T-cell (primary cell): ENCODE measurements at places on chromosomes 3 and 15.

GRCh38 chr3:23750573-23751210 is 55.1 kb upstream of the UBE2E1 start:
- no peaks in the 10 kb centered on the region for H3K4me1 ChIP-seq
- DNase-seq: no peak
- no peak overlapping the region for H3K4me3 ChIP-seq
- H3K27ac ChIP-seq: no peak overlapping the region
- H3K36me3 ChIP-seq: no peaks in the 10 kb centered on the region
- H3K27me3 ChIP-seq: no peaks in the 10 kb centered on the region

- no peak for DNase-seq
- H3K4me3 ChIP-seq: no peak overlapping the region
- no peaks in the 10 kb centered on the region for H3K4me1 ChIP-seq
These were observed 57.4 kb downstream of the HRH1 start for GRCh38 chr3:11211531-11212298.

DNA sequence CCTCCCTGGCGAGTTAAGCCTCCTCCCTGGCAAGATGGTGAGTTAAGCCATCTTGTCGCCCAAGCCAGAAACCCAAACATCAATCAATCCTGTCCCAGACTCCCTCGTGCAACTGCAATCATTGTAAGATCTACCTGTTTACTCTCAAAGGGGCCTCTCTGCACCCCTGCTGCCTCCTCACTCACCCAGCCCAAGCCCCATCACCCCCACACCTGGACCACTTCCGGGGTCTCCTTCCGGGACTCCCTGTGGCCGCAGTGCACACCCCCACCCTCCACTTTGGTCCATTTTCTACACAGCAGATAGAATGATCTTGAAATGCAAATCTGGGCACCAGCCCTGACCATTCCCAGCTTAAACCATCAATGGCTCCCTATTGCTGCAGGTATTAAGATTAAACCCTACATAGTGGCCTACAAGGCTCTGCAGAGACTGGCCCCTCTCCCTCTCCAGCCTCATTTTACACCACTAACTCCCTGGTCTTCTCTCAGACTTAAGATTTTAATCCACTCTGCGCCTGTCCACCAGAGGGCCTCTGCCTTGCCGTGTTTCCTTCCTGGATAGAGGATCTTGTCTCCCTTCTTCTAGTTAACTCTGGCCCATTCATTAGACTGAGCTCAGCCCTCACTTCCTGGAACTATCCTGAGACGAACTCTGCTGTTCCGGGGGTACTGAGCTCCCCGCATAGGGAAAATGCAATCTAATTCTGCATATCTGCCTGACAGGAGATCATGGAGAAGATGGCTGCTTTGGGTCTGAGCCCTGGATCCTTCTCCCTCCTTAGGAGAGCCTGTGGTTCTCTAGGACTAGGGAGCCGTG is 41.9 kb upstream of the SLC6A1 start:
- no peaks in the 10 kb centered on the region for H3K4me1 ChIP-seq
- no peak overlapping the region for H3K27ac ChIP-seq
- H3K27me3 ChIP-seq: peaks cover 17% of the 10 kb centered on the region
- no peak for DNase-seq

GRCh38 chr3:45751537-45752242 is 44.6 kb downstream of the SLC6A20 start:
- no peak for DNase-seq
- no peaks in the 10 kb centered on the region for H3K27me3 ChIP-seq
- H3K36me3 ChIP-seq: no peaks in the 10 kb centered on the region
- H3K27ac ChIP-seq: no peak overlapping the region
- no peak overlapping the region for H3K4me3 ChIP-seq

- peaks cover 17% of the 10 kb centered on the region for H3K36me3 ChIP-seq
- peak overlapping the region; percentile 83 for H3K4me3 ChIP-seq
- H3K27me3 ChIP-seq: no peaks in the 10 kb centered on the region
- no peak for DNase-seq
These were observed 551 bp downstream of the PML start for GRCh38 chr15:73994912-73995622.

- no peaks in the 10 kb centered on the region for H3K27me3 ChIP-seq
- no peaks in the 10 kb centered on the region for H3K36me3 ChIP-seq
- H3K27ac ChIP-seq: no peak overlapping the region
- H3K4me1 ChIP-seq: peaks cover 12% of the 10 kb centered on the region
These were observed 4.2 kb upstream of the CD276 start for GRCh38 chr15:73679964-73680363.

GRCh38 chr15:80240276-80240675 is 11.7 kb downstream of the CTXND1 start:
- no peak overlapping the region for H3K27ac ChIP-seq
- no peaks in the 10 kb centered on the region for H3K27me3 ChIP-seq
- H3K36me3 ChIP-seq: no peaks in the 10 kb centered on the region
- no peak for DNase-seq
- no peaks in the 10 kb centered on the region for H3K4me1 ChIP-seq

GRCh38 chr3:94293793-94294195 is 230.9 kb downstream of the NSUN3 start:
- H3K27ac ChIP-seq: no peak overlapping the region
- no peak overlapping the region for H3K4me3 ChIP-seq
- H3K27me3 ChIP-seq: no peaks in the 10 kb centered on the region
- no peak for DNase-seq

DNA sequence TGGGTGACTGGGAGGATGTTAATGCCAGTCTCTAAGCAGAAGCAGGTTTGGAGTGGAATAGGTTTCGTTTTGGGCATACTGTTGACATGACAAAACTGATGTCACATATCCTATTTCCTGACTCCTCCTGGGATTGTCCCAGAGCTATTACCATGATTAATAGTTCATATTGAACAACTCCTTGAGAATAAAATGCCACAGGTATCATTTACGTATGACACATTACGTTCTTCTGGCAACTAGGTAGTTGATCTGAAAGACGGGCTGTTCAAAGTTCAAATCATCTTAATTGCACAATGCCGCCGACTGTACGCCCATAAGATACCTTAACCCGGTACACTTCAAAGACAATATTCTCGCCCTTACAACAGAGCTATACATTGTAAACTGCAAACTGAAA is 1.4 kb upstream of the RAB5A start:
- no peaks in the 10 kb centered on the region for H3K27me3 ChIP-seq
- H3K36me3 ChIP-seq: no peaks in the 10 kb centered on the region
- peak overlapping the region; percentile 96 for H3K27ac ChIP-seq
- H3K4me1 ChIP-seq: peaks cover 10% of the 10 kb centered on the region

GRCh38 chr3:125017406-125017805 is 38.4 kb downstream of the HEG1 start:
- H3K27me3 ChIP-seq: no peaks in the 10 kb centered on the region
- H3K36me3 ChIP-seq: peaks cover 64% of the 10 kb centered on the region
- peaks cover 22% of the 10 kb centered on the region for H3K4me1 ChIP-seq

- no peaks in the 10 kb centered on the region for H3K36me3 ChIP-seq
- no peak overlapping the region for H3K4me3 ChIP-seq
- H3K4me1 ChIP-seq: no peaks in the 10 kb centered on the region
- no peak overlapping the region for H3K27ac ChIP-seq
- peaks cover 55% of the 10 kb centered on the region for H3K27me3 ChIP-seq
These were observed 12.2 kb downstream of the ZIC1 start for GRCh38 chr3:147421184-147421912.

- DNase-seq: no peak
- H3K4me1 ChIP-seq: no peaks in the 10 kb centered on the region
- H3K4me3 ChIP-seq: no peak overlapping the region
- no peaks in the 10 kb centered on the region for H3K36me3 ChIP-seq
- H3K27ac ChIP-seq: no peak overlapping the region
These were observed 27.9 kb downstream of the AADAC start for GRCh38 chr3:151841801-151842200.

DNA sequence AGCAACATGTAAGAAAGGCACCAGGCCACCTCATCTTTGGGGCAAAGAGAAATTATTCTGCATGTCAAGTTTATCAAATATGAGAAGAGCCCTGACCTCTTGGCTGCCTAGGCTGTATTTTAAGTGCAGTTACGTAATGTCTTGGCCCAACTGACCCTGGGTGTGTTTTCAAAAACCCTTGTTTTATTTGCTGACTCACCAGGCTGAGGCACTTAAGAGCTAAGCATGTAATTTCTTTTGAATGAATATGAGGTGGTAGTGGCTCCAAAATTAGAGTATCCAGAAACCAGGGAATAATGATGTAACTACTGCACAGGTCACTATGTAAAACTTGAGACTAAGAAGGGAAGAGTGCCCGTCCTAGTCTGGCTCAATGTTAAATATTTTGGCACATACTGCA is 24.3 kb downstream of the PGPEP1L start:
- DNase-seq: no peak
- no peaks in the 10 kb centered on the region for H3K36me3 ChIP-seq
- no peak overlapping the region for H3K27ac ChIP-seq
- H3K4me3 ChIP-seq: no peak overlapping the region
- H3K4me1 ChIP-seq: no peaks in the 10 kb centered on the region
- H3K27me3 ChIP-seq: no peaks in the 10 kb centered on the region

DNA sequence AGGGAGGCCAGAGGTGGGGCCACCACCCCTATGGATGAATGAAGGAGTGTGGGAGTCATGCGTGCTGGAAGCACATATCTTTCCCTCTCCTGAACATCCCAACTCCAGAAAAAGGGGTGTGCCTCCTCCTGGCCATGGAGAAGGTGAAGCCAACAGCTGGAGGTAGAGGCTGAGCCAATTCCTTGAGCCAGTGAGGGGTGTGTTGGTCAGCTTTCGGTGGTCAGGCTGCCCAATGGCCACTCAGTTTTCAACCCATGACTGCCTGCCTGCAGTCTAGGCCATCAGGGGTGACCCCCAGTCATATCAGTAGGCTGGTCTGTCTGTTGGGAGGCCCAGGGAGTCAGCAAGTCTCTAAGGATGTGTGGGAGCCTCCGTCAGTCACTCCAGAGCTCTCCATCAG is 13.6 kb downstream of the PTH1R start:
- no peaks in the 10 kb centered on the region for H3K36me3 ChIP-seq
- H3K4me1 ChIP-seq: peaks cover 10% of the 10 kb centered on the region
- DNase-seq: no peak
- no peak overlapping the region for H3K27ac ChIP-seq

- H3K4me3 ChIP-seq: no peak overlapping the region
- no peaks in the 10 kb centered on the region for H3K36me3 ChIP-seq
- no peaks in the 10 kb centered on the region for H3K27me3 ChIP-seq
- peak overlapping the region; percentile 77 for H3K27ac ChIP-seq
These were observed 32.7 kb downstream of the SMAD3 start for GRCh38 chr15:67097930-67098740.

GRCh38 chr3:157384491-157384890 is 52.2 kb upstream of the PTX3 start:
- DNase-seq: no peak
- no peak overlapping the region for H3K4me3 ChIP-seq
- H3K27ac ChIP-seq: no peak overlapping the region
- H3K36me3 ChIP-seq: no peaks in the 10 kb centered on the region
- no peaks in the 10 kb centered on the region for H3K27me3 ChIP-seq

- H3K4me1 ChIP-seq: no peaks in the 10 kb centered on the region
- H3K27ac ChIP-seq: no peak overlapping the region
- DNase-seq: no peak
- H3K27me3 ChIP-seq: peaks cover 7% of the 10 kb centered on the region
- no peaks in the 10 kb centered on the region for H3K36me3 ChIP-seq
These were observed 268.5 kb downstream of the CD47 start for GRCh38 chr3:107822308-107822707.

DNA sequence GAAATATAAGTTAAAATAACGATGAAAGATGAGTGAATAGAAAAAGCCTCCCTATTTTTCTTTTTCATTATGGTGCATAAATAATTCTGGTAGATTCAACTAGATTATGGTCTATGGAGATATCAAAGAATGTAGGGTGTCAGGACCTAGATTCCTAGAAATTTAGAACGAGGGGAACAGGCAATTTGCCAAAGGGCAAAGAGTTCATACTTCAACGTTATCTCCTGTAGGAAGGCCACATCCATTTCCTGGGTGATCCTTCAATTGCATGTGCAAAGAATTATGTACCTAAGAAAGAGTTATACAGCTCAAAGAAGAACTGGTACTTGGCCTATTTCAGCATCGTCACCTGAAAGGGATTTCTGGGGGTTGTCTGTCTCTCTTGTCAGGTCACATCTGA is 351.8 kb downstream of the FOXP1 start:
- peaks cover 18% of the 10 kb centered on the region for H3K4me1 ChIP-seq
- H3K27ac ChIP-seq: no peak overlapping the region
- H3K27me3 ChIP-seq: no peaks in the 10 kb centered on the region
- DNase-seq: no peak
- peaks cover 5% of the 10 kb centered on the region for H3K36me3 ChIP-seq

DNA sequence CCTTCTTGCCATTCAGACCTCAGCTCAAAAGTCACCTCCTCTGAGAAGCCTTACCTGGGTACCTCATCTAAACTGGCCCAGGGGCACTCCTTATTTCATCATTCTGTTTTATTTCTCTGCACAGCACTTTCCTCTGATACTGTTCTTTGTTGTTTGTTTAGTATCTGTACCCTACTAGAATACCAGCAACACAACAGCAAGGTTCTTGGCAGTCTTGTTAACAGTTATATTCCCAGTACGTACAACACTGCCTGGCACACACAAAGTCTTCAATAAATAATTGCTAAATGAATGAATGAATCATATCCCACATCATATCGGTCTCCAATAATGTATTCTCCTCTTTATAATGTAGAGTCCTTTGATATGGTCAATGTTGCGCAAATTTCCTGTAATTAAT is 188.1 kb downstream of the FOXP1 start:
- H3K36me3 ChIP-seq: no peaks in the 10 kb centered on the region
- no peaks in the 10 kb centered on the region for H3K27me3 ChIP-seq
- H3K27ac ChIP-seq: no peak overlapping the region

GRCh38 chr3:46503200-46503874 is 5.6 kb downstream of the RTP3 start:
- no peaks in the 10 kb centered on the region for H3K36me3 ChIP-seq
- peaks cover 10% of the 10 kb centered on the region for H3K4me1 ChIP-seq
- no peak for DNase-seq
- H3K27me3 ChIP-seq: no peaks in the 10 kb centered on the region
- no peak overlapping the region for H3K27ac ChIP-seq

DNA sequence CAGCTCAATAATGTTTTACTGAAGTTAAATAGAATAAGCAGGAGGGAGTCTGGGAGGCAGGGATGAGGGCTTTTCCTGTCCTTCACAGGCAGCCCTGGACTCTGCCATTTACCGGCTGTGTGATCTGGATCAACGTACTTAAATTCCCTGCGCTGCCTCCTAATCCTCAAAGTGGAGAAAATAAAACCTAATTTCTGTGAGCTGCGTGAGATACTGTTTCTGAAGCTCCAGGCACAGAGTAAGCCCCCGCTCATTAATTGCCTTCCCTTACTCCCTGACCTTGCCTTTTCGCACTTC is 278 bp upstream of the PDIA5 start:
- H3K4me1 ChIP-seq: peaks cover 3% of the 10 kb centered on the region
- no peaks in the 10 kb centered on the region for H3K36me3 ChIP-seq
- DNase-seq: no peak
- peak overlapping the region; percentile 59 for H3K4me3 ChIP-seq
- peaks cover 11% of the 10 kb centered on the region for H3K27me3 ChIP-seq

- H3K27ac ChIP-seq: no peak overlapping the region
- H3K4me1 ChIP-seq: no peaks in the 10 kb centered on the region
- no peak for DNase-seq
These were observed 28.9 kb downstream of the CFAP91 start for GRCh38 chr3:119731560-119732343.

- no peak for DNase-seq
- H3K4me1 ChIP-seq: no peaks in the 10 kb centered on the region
- no peak overlapping the region for H3K27ac ChIP-seq
These were observed 187.8 kb downstream of the TUSC7 start for GRCh38 chr3:116897382-116897781.

GRCh38 chr15:36832774-36833463 is 253.5 kb downstream of the CDIN1 start:
- no peaks in the 10 kb centered on the region for H3K36me3 ChIP-seq
- no peak overlapping the region for H3K4me3 ChIP-seq
- H3K27me3 ChIP-seq: no peaks in the 10 kb centered on the region
- H3K4me1 ChIP-seq: no peaks in the 10 kb centered on the region
